ENCODE measurements at places on chromosomes 5 and 9. TPM values are rescaled to one million over a fixed set of nuclear protein-coding genes. Genes with fewer than 3 reads are reported as not detected.

DNA sequence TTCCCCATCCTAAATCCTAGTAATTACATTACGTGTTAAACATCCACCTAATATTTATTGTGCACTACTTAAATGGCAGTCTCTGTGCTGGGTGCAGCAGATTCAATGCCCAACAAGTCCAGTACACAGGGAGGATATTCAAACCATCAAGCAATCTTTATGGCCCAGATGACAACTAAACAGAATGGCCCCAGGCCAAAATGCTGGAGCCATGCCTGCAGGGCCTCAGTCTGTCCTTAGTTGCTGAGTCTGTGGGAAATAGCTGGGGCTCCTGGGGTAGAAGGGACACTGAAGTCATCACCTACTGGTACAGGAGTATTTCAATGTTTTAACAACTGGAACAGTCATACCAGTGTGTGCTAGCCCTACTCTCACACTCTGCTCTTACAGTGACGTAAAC lies 153.5 kb downstream of the ZNF608 start:
- no peak for DNase-seq

GRCh38 chr9:126480813-126481212 lies 132.9 kb upstream of the LMX1B start:
- DNase-seq: no peak

- no peak for DNase-seq
These were observed 562 bp downstream of the GSN start for GRCh38 chr9:121268598-121268850.

DNA sequence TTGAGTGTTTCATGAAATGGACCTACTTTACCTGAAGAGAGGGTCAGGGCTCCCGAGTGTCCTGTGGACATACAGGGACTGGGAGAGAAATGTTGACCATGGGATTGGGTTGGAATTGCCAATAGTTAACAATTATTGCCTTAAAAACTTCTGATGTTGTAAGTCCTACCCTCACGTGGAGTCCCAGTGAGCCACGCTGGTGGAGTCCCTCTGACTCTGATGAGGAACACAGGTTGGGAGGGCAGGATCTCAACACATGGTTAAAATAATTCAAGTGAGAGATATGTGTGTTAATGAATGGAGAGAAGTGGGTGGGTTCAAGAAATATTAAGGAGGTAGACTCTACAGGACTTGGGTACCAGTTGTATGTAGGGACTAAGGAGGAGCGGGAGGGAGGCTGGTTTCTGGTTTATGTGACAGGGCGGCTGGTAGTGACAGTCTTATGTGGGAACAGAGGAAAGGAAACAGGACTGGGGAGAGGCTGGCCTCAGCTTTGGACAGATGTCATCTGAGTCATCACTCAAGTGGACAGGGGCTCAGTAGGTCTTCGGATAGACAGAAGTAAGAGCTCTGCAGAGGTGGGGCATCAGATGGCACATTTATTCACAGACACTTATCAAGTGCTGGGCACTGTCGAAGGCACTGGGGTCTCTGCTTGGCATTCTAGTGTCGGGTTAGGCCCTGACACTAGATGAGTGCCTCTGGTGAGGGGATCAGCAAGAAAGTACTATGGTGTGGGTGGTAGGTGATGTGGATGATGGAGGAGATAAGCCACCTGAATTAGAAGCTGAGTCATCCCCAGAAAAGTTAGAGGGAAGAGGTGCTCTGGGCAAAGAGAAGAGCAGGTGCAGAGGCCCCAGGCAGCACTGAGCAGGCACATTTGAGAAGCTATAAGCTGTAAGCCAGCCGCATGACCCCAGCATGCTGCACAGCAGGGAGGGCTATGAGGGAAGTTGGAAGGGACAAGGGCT lies 27.2 kb downstream of the MAML1 start:
- no peak for DNase-seq

DNA sequence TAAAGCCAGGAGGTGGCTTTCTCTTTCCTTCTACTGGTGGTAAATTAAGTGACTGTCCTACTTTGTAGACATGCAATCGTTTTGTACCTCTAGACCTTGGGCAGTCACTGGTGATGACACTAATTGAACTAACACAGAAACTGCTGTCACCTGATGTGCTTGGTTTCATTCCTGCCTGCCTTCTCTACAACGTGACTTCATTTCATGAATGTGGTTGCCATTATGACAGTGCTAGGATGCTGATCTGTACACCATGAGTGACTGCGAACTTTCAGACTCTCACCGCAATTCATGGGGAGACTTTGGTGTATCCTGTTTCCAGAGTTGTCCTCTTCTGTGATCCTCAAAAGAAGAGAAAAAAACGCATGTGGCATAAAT lies 47.5 kb downstream of the UBE2QL1 start:
- DNase-seq: no peak

DNA sequence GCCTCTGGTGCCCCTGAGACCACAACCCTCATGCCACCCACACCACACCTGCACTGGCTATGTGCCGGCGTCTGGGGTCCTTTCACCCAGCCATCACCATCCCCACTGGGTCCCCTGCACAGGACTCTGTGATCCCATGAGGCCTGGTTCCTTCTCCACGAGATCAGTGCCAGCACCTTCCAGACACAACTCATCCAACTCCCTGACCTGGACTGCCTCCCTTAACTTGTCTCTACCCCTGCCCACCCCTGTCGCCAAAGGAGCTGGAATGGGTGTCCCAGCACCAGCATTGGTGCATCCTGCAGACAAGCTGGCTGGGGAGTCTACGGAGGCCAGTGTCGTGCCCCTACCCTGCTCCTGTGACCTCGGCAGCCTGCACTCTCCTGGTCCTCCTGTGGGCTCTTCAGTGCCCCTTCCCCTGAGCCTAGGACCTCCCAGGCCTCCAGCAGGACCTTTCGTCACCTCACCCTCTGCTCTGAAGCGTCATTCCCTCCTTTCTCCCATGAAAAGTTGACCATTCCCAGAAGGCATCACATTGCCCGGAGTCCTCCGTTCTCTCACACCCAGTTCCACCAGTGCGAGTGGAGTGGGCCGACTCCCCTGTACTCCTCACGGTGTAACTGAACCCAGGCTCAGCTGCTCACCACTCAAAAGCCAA lies 87.7 kb downstream of the NSUN2 start:
- DNase-seq: no peak

Gene IFNA21
- not detected for total RNA-seq

Gene FUT7
- total RNA-seq: 0.11 TPM

Gene BAAT
- total RNA-seq: not detected

Gene GPR151
- not detected for total RNA-seq

Gene ROR2
- 0.92 TPM for total RNA-seq
